Mesenteric fat pad (tissue), 1 donor: ENCODE measurements at places on chromosomes 11 and 22. TPM values are rescaled to one million over a fixed set of nuclear protein-coding genes. Genes with fewer than 3 reads are reported as not detected.

The ADAMTS8 gene
- total RNA-seq: 0.42 TPM

The TSPO gene
- total RNA-seq: 305 TPM

The POU2AF1 gene
- 0.10 TPM for total RNA-seq

DNA sequence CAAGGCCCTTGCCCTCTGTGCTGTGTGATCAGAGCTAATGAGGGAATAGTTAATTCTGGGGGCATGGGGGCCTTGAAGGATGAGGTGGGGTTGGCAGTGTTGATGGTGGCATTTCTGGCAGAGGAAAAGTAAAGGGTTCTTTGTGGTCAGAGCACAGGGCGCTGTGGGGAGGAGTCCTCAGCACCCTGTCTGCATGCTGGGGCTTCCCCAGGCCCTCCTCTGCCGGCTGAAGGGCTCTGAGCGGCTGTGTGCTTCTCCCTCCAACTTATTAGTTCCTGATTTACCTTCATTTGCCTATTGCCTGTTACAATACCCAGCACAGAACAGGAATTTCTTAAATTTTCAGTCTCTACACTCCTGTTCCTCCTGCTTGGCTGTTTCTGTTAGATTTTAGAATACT lies 122.8 kb downstream of the HIPK3 start:
- DNase-seq: no peak

- DNase-seq: no peak
Measured at GRCh38 chr11:85590848-85591483, 36.2 kb downstream of the DLG2 start.

DNA sequence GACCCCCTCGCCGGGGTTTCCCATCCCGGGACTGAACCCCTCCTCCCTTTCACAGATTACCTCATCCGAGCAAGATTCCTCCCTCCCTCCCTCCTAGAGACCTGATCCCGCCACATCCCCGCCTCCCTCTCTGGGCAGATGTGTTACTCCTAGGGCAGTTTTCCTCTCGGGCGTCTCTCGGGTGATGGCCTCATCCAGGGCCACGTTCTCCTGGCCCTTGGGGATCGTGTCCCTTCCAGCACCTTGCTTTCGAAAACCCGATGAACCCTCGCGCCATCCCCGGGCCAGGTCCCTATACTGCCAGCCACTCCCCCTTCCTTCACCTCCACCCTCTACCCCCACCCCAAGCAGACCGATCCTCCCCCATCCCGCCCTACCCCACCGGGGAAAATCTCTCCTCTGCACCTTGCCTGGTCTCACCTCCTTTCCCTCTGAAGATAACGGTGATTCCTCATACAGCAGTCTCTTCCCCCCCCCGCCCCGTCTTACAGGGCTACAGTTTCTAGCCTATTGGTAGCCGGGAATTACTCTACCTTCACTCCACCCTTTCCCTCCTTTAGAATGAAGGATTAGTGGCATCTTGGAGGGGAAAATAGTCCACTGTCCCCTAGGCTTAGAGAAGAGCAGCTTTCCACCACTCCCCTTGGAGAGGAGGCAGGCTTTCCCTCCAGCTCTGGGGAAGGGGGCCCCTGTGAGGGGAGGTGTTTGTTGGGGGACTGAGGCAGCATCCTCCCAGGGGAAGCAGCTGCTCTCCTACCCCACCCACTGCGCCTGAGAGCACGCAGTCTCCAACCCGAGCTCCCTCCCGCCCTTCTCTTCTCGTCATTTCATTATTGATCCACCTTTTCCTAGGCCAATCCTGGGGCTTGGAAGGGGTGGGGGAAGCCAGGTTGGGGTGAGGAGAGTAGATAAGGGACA lies 1.2 kb downstream of the KMT2A start:
- no peak for DNase-seq

- DNase-seq: no peak
Measured at GRCh38 chr22:37896181-37896592, 9.9 kb upstream of the MICALL1 start.

DNA sequence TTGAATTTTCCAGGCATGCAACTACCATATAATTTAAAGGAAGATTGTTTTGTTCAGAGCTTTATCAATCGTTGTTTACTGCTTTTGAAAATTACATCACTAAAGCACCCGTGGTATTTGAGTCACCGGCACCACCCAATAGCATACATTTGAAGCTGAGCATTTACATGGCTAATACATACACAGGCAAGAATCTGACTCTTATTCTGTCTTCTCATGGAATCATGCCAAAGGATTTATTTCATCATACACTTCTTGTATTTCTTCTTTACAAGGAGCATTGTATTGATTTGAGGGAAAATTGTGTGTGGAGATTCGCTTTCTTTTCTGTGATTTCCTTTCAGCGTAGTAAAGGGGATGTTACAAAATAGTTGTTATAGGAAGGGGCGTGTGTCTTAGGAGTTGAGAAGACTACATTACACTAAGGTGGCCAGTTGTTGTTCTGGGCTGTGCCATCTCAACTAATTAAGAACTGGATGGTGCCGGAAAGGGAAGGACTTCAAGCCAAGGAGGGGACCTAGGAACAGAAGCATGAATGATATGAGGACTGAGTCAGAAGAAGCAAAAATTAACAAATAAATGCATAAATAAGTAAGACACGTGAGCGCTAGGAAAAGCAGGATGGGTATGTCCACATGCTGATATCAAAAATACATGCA lies 12.9 kb upstream of the CD3E start:
- DNase-seq: no peak

DNA sequence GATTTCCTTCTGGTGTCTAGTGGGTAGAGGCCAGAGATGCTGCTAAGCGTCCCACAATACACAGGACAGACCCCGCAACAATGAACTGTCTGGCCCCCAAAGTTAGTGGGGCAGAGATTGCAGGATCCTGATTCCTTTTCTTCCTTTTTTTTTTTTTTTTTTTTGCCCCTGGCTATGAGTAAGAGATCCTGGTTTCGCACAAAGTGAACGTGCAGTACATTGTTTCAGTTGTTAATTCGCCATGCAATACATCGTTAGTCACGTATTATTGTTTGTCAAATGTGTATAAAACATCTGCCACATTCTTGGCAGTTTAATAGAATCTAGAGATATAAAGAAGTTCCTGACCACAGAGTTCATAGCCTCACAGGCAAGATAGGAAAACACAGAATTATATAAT lies 20.2 kb downstream of the ST3GAL4 start:
- DNase-seq: peak; percentile 2

The OR4X2 gene
- not detected for total RNA-seq

DNA sequence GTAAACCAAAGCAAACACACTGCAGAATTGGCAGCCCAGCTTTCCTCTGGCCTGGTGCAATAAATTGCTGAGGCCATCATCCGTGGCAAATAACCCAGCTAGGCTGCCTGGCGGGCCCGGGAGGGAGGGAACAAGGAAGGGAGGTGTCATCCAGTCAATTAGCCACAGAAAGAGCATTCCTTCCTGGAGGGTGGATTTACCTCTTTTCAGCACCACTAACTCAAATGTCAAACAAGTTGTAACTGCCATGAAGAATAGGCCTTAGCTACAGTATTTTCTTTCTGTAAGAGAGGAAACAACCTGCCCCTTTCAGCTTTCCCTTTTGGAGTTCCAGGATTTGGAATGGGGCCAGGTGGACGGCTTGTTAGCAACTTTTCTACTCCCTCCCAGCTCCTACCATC lies 163.8 kb upstream of the BDNF start:
- no peak for DNase-seq

DNA sequence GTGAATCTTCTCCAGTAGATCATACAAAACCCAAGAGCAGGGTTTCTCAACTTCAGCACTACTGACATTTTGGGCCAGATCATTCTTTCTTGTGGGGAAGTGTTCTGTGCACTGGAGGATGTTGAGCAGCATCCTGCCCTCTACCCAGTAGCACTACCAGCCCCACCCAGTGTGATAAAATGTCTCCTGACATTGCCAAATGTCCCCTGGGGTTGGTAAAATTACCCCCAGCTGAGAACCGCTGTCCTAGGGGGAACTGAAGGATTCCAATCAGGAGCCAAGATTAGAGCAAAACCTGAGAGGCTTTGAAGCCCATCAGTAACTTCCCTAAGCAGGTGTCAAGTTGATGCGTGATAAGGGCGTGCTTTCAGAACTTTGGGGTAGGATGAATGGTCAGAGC lies 61.4 kb upstream of the YWHAH start:
- DNase-seq: no peak

DNA sequence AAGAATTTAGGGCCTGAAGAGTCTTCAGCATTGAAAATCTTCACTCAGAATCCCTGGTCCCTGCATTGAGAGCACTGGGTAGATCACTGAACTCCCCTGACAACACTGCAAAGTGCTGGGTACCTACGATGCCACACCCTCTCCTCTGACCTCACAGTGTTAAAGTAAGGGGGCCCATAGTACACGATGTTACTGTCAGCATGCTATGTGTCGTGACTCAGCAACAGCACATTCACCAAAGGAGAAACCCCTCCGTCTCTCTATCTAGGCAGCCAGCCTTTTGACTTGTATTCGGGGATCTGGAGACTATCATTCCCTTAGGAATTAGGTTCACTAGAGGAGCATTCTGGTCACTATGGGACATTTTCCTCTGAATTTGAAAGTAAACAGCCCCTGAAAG lies 67.4 kb upstream of the PITPNB start:
- DNase-seq: no peak

The OR52E8 gene
- total RNA-seq: not detected

DNA sequence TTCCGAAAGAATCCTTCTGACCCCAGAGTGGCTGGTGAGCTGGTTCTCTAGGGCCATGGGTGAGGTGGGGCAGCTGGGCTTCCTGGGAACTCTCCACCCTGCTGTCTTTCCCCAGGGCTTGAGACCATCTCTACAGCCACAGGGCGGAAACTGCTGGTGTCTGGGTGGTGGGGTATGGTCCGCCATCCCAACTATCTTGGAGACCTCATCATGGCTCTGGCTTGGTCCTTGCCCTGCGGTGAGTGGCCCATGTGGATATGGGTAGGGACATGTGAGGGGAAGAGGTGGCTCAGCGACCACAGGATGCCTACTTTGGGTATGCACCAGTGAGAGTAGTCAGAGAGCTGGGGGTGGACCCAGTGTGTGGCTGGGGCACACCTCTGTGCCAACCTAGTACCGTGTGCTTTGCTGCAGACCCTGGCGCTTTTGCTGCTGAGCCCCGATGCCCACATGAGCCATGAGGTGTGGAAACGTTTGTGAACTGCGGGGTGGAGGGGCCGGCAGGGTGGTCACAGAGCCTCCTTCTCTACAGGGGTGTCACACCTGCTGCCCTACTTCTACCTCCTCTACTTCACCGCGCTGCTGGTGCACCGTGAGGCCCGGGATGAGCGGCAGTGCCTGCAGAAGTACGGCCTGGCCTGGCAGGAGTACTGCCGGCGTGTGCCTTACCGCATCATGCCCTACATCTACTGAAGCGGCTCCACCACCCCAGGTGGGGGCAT lies 2.0 kb downstream of the ZNHIT2 start:
- DNase-seq: no peak
